ENCODE measurements at places on chromosomes 2 and 18.

DNA sequence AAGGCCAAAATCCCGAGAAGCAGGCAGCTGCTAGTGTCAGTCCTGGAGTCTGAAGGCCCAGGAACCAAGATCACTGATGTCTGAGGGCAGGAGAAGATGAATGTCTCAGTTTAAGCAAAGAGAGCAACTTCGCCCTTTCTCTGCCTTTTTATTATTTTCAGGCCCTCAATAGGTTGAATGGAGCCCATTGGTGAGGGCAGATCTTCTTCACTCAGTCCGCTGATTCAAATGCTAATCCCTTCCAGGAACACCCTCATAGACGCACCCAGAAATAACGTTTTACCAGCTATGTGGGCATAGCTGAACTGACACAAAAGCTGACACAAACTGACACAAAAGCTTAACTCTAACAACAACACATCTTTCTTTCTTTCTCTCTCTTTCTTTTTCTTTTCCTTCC, 78.0 kb upstream of the KCNJ3 start:
- no peak for DNase-seq

DNA sequence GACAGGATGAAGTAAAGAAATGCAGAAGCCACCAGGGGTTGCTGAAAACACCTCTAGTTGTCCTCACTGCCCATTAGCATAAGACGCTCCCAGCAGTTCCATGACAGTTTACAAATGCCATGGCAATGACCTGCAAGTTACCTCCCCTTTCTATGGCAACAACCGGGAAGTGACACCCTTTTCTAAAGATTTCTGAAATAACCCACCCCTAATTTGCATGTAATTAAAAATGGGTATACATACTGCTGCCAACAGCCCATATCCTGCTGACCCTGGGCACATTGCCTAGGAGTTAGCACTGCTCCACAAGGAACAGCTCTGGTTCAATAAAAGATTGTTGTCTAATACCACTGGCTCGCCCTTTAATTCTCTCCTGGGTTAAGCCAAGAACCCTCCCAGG, 178.3 kb upstream of the LRATD1 start:
- DNase-seq = no peak

- peak; percentile 52 for DNase-seq
These were observed 19.1 kb downstream of the MSTN start for GRCh38 chr2:190043441-190043840.

GRCh38 chr2:238638100-238638981, 209.5 kb upstream of the TWIST2 start:
- DNase-seq = no peak

DNA sequence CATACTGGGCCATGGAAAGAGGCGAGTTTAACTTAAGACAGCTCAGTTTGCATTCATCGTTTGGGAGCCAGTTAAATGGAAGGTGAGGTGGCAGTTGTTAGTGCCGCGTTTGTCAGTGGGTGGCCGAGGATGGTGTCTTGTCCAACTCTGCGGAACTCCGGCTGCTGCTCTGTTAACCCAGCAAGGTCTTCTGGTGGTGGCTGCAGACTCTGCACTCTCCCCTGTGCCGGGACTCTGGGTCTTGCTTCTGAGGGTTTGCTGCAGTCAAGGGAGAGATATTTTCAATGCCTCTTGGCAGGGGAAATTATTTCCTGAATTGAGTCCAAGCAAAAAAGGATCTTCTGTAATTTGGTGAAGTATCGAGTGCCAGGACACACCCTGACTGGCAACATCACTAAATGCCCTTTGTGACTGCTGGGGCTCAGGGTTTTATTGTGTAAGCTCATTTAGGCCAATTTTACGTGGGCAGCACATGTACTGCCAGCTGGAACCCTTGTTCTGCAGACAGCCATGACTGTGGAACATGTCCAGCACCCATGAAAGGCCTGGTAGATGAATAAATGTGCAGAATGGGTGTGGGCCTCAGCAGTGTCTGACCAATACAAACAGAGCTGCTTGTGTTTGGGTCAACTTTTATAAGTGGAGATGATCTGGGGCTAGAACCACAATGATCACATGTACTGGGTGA, 58.1 kb downstream of the IL1R2 start:
- DNase-seq = peak; percentile 80

GRCh38 chr2:226483143-226483542, 316.5 kb downstream of the IRS1 start:
- no peak for DNase-seq

GRCh38 chr2:206856513-206856912, 82.8 kb upstream of the CPO start:
- peak; percentile 49 for DNase-seq
